Stimulated activated CD4-positive, alpha-beta T cell treated with anti-CD3 and anti-CD28 coated beads, Interleukin-2, amount 100 ng/mL, for 24 hours (primary cell): ENCODE measurements at places on chromosomes 7 and 10.

DNA sequence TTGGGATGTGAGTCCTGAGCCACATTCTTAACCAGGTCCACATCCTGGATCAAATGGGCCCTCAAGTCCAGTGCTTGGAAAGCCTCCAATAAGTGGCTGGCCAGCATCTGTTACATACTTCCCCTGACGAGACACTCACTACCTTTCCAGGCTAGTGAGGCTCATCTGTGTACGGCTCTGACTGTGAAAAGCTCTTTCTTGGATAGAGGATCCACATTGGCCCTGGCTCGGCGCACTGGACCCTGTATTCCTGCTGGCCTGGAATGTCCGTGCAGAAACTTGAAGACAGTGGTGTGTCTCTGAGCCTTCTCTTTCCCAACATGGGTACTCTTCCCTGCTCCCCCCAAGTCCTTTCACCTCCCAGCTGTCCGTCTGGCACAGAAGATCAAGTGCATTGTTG lies 35.5 kb downstream of the MYL10 start:
- no peak for DNase-seq

DNA sequence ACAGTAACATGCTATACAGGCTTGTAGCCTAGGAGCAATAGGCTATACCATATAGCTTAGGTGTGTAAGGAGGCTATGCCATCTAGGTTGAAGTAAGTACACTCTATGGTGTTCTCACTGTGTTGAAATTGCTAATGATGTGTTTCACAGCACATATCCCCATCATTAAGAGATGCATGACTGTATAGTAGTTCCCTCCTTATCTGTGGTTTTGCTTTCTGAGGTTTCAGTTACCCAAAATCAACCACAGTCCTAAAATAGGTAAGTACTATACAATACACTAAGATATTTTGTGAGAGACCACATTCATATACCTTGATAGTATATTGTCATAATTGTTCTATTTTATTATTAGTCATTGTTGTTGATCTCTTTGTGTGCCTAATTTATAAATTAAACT lies 12.7 kb downstream of the FZD1 start:
- no peak for DNase-seq

- DNase-seq, result no peak
Observed at GRCh38 chr7:21757537-21758282, 188.0 kb downstream of the CDCA7L start.

DNA sequence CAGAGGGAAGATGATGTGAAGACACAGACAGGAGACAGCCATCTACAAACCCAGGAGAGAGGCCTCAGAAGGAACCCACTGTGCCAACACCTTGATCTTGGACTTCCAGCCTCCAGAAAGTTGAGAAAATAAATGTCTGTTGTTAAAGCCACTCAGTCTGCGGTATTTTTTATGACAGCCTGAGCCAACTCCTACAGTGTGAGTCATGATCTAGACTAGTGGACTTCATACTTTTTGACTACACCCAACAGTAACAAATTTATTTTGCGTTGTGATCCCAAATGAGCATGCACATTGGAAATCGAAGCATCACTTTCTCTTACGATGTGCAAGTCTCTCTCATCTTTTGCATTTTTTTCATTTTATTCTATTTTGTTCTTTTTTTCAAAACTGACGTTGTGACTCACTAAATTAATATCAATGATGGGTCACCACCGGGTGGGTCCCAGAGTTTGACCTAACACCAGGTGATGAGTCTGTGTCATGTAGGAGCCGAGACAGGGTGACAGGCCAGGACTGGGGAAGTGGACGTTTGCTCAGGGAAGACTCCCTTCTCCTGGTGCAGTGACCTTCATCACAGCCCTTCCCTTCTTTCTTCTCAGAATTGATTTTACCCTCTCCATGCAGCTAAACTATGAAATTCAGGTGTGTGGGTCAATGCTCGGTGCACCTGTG lies 28.9 kb downstream of the PHYH start:
- DNase-seq, result no peak

- no peak for DNase-seq
Observed at GRCh38 chr7:121887634-121888033, 14.7 kb downstream of the PTPRZ1 start.

- DNase-seq, result no peak
Observed at GRCh38 chr7:10646194-10646593, 327.5 kb upstream of the PHF14 start.

DNA sequence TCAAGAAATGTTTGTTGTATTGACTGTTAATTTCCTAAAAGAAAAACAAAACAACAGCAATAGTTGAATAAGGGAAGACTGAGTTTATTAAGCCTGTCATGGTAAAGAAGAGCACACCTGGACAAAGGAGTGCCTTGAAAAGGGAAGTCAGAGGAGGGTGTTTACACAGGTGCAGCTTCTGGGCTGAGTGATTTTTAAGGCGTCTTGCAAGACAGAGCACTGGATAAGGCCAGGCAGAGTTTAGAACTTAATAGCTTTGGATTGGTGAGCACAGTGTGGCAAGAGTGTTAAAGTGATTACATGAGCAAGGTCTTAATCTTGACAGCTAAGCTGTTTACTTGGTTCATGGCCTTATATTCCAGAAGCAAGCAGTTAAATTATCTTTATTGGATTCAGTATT lies 423.2 kb downstream of the CNTNAP2 start:
- no peak for DNase-seq

GRCh38 chr7:113710310-113711096 lies 208.3 kb downstream of the PPP1R3A start:
- peak; percentile 11 for DNase-seq

- no peak for DNase-seq
Observed at GRCh38 chr7:100156331-100157068, 2.0 kb downstream of the TRAPPC14 start.

DNA sequence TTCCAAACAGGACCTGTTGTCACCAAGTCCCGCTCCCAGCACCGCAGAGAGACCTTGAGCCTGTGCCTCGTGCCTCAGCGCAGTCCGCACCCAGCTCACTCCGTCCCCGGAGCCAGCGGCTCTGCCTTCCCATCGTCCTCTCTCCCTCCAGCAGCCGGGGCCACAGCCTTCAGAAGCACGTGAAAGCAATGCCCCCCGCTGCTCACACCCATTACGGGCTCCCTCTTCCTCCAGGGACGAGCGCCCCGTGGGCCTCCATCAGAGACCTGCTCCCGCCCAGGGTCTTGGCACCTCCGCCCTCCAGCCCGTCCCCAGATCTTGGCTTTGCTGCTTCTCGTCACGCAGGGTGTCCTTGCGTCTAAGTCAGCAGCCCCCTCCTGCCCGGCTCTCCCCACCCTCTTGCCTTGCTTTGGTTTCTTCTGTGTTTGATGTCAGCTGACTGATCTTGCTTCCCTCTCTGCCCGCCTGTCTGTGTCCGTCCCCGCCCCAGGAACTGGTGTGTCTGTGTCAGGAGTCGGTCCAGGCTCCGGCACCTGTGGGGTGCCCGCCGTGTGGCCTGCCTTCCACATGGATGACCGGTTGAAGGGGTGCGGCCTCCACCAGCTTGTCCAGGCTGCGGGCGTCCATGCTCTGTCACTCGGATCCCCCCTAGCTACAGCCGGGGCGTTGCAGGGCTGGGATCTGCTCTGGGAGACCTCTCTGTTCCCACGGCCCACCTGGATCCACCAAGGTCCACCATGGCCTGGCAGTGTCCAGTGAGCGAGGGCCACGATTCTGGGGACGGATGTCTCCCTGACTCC lies 61.9 kb downstream of the FOXL3 start:
- peak; percentile 50 for DNase-seq

GRCh38 chr10:34121781-34122622 lies 693.1 kb downstream of the PARD3 start:
- DNase-seq, result no peak

DNA sequence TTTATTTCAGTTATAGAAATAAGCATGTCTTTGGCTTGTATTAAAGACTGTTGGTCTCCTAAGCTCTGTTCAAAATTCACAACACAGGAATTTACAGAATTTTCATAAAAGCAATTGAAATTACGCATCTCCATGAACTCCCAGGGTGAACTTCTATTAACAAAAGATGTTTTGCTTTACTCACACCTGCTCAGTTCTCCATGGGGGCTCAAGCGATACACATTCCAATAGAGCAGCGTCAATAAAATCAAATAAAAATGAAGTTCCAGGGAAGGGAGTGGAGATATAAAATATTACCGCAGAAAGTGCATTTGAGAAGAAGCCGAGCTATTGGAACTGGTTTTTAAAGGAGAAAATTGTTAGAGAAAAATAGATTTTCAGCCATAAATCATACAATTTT lies 41.5 kb upstream of the ZNF438 start:
- DNase-seq, result no peak

DNA sequence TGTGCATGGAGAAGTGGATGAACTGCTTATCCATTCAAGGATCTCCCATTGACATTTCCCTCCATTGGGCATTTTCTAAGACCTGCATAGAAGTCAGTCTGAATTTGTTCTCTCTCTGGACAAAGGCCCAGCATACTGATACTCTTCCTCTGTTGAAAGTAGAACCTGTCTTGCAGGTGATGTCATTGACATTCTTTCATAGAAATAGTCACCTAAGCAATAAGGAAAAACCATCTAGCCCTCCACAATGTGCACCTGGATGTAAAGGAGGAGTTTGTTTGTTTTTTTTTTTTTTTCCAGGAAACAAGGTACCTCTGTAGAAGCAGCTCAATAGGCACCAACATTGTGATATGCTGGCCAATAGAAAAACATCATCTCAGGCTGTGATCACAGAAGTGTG lies 150.4 kb downstream of the DPY19L1 start:
- DNase-seq, result no peak
